ENCODE measurements at places on chromosomes 13 and 19. TPM values are rescaled to one million over a fixed set of nuclear protein-coding genes. Genes with fewer than 3 reads are reported as not detected.

Gene ELANE
- 0.85 TPM for total RNA-seq

Gene SMIM17
- total RNA-seq: 0.14 TPM

Gene ZNF45
- total RNA-seq: 20.5 TPM

Gene ZNF681
- total RNA-seq: 0.28 TPM

Gene SIGLEC11
- not detected for total RNA-seq

Gene TLE6
- 2.4 TPM for total RNA-seq

Gene SPRY2
- 11.3 TPM for total RNA-seq

Gene IGFL2
- not detected for total RNA-seq

Gene DMRTC2
- not detected for total RNA-seq
